ENCODE measurements at places on chromosomes 4 and X. TPM values are rescaled to one million over a fixed set of nuclear protein-coding genes. Genes with fewer than 3 reads are reported as not detected.

Gene WAS
- 0.26 TPM for total RNA-seq

Gene MAGEA8
- total RNA-seq, result not detected

Gene EXOC1L
- not detected for total RNA-seq

Gene CCSER1
- not detected for total RNA-seq

Gene CD38
- not detected for total RNA-seq

Gene RTL3
- not detected for total RNA-seq

Gene ARSJ
- total RNA-seq, result 17.0 TPM

Gene BEX5
- total RNA-seq, result not detected

Gene IL21
- total RNA-seq, result not detected

Gene VCX2
- total RNA-seq, result not detected

Gene SSX4B
- not detected for total RNA-seq

Gene H2BW2
- total RNA-seq, result not detected

Gene LRRC66
- total RNA-seq, result 0.77 TPM

Gene MFAP3L
- total RNA-seq, result 1.0 TPM

Gene PCYT1B
- not detected for total RNA-seq

Gene TEX13C
- not detected for total RNA-seq
